ENCODE measurements at places on chromosomes 16 and 17.

GRCh38 chr17:40755231-40755630 lies at the start of gene KRT25:
Gene KRT25, minus strand, starts transcription at chr17:40755331. Its CDS starts 60 bp downstream, at chr17:40755271.
- no peak within 1 kb of the TSS for H3K4me3 ChIP-seq
- H3K4me1 ChIP-seq = no peaks in the 10 kb centered on the region
- H3K27ac ChIP-seq = no peak within 1 kb of the TSS

DNA sequence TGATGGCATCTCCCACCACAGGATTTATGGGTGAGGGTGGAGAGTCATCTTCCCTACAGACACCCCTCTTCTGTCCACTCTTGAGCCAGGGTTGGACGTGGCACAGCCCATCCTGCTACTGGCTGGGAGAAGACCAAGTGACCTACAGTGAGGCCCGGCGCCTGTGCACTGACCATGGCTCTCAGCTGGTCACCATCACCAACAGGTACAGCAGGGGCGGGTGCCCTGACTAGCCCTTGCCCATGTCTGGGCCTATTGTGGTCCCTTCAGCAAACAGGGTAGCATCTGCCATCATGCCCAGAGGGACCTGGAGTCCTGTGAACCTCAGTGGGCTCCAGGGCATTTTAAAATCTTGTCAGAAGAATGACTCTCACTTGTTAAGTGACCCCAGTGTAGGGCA lies 48.2 kb downstream of the MRC2 start:
- no peak overlapping the region for H3K27ac ChIP-seq
- H3K4me3 ChIP-seq = no peak overlapping the region

- no peaks in the 10 kb centered on the region for H3K36me3 ChIP-seq
- H3K27me3 ChIP-seq = no peaks in the 10 kb centered on the region
- H3K4me1 ChIP-seq = no peaks in the 10 kb centered on the region
- H3K27ac ChIP-seq = no peak overlapping the region
Observed at GRCh38 chr17:9484789-9485188, 90.8 kb downstream of the STX8 start.

DNA sequence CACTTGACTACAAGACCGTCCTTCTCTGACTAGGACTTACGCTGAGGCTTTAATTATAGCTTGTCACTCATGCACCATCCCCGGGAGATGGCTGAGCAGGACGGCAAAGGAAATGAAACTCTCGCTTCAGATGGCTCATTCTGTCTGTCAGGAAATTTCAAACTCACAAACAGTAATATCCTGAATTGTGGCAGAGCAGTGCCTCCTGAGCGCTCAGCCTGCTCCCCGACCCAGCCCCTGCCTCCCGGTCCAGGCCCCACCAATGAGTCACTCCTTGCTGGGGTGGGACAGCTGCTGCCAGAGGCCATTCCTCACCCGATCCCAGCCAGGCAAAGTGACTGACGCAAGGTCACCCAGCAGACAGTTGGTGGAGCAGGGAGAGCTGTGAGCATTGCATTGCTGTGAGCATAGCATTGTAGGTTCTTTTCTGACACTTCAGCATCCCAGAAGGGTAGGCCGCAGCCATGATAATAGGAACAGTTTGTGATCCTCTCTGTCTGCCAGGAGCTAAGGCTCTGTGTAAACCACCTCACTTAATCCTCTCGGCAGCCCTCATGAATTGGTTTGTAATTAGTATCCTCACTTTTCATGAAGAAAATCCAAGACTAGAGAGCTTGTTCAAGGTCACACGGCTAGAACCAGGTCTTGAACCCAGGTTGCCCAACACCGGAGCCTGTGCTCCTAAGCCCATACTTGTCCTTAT lies 20.9 kb downstream of the CCDC182 start:
- no peaks in the 10 kb centered on the region for H3K36me3 ChIP-seq
- H3K4me1 ChIP-seq = peaks cover 7% of the 10 kb centered on the region
- H3K27ac ChIP-seq = no peak overlapping the region
- H3K27me3 ChIP-seq = no peaks in the 10 kb centered on the region
- DNase-seq = no peak

DNA sequence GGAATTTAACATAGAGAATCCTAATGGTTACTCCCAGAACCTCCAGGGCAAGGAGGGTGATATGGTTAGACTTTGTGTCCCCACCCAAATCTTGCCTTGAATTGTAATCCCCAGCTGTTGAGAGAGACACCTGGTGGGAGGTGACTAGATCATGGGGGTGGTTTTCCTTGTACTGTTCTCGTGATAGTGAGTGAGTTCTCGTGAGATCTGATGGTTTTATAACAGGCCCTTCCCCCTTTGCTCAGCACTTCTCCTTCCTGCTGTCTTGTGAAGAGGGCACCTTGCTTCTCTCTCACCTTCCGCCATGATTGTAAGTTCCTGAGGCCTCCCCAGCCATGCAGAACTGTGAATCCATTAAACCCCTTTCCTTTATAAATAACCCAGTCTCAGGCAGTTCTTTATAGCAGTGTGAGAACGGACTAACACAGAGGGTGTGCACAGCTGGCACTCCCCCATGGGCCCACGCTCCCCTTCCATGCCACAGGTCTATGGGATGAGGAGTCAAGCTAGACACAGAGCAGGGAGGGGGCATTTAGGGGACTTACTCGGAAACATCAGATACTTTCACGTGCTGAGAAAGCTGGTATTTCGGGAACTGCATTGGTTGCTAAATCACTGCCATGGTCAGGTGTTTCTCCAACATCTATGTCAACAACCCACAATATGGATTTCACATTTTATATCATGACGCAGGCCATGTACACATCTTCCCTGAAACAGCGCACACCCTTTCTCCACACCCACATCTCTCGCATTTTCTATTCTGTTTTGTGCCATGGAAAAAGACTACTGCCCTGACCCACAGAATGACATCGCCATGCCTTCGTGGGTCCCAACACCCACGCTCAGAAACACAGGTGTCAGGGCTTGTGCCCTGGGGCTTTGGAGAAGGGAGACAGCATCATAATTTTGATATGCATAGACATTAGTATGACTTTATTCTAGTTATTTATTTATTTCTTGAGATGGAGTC lies 199.1 kb upstream of the GSE1 start:
- no peaks in the 10 kb centered on the region for H3K36me3 ChIP-seq
- DNase-seq = peak; percentile 4
- H3K27me3 ChIP-seq = no peaks in the 10 kb centered on the region
- H3K4me3 ChIP-seq = no peak overlapping the region
- H3K27ac ChIP-seq = no peak overlapping the region

- no peak overlapping the region for H3K27ac ChIP-seq
- H3K36me3 ChIP-seq = no peaks in the 10 kb centered on the region
- H3K4me1 ChIP-seq = no peaks in the 10 kb centered on the region
- H3K27me3 ChIP-seq = no peaks in the 10 kb centered on the region
- H3K4me3 ChIP-seq = no peak overlapping the region
- DNase-seq = no peak
Observed at GRCh38 chr16:53556521-53556920, 53.5 kb upstream of the AKTIP start.

GRCh38 chr17:61662741-61663140 lies 71.7 kb upstream of the NACA2 start:
- H3K27me3 ChIP-seq = no peaks in the 10 kb centered on the region
- no peak overlapping the region for H3K27ac ChIP-seq
- H3K4me1 ChIP-seq = no peaks in the 10 kb centered on the region
- H3K36me3 ChIP-seq = no peaks in the 10 kb centered on the region

- no peak overlapping the region for H3K4me3 ChIP-seq
- H3K27ac ChIP-seq = no peak overlapping the region
- H3K4me1 ChIP-seq = peaks cover 2% of the 10 kb centered on the region
- H3K36me3 ChIP-seq = no peaks in the 10 kb centered on the region
- H3K27me3 ChIP-seq = no peaks in the 10 kb centered on the region
Observed at GRCh38 chr17:39014044-39014794, 47.0 kb upstream of the FBXO47 start.

DNA sequence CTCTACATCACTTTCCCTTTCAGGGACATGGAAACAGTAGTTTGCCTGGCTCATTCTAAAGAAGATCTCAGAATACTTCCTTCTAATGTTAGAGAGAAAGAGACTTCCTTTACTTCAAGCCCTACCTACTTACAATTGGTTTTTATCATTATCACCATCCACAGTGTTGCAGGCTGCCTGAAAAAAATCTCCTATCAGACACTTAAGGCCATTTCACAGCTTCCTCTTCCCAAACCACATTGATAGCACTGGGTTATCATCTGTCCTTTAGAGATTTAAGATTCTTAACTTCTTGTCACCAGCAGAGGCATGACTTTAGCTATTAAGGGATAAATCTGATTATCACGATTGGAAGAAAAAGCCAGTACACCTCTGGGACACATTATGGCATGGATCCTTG lies 178.5 kb upstream of the TBX2 start:
- no peak overlapping the region for H3K4me3 ChIP-seq
- peak; percentile 8 for DNase-seq
- H3K27ac ChIP-seq = no peak overlapping the region
- H3K4me1 ChIP-seq = peaks cover 29% of the 10 kb centered on the region
- no peaks in the 10 kb centered on the region for H3K36me3 ChIP-seq
- no peaks in the 10 kb centered on the region for H3K27me3 ChIP-seq

- peaks cover 21% of the 10 kb centered on the region for H3K4me1 ChIP-seq
- DNase-seq = peak; percentile 37
- H3K4me3 ChIP-seq = no peak overlapping the region
- peak overlapping the region; percentile 73 for H3K27ac ChIP-seq
Observed at GRCh38 chr16:82936941-82937551, 310.3 kb downstream of the CDH13 start.

- H3K27me3 ChIP-seq = no peaks in the 10 kb centered on the region
- H3K27ac ChIP-seq = no peak overlapping the region
- peaks cover 18% of the 10 kb centered on the region for H3K4me1 ChIP-seq
Observed at GRCh38 chr17:1820528-1821252, 9.0 kb downstream of the SMYD4 start.

GRCh38 chr17:55729484-55729883 lies 6.8 kb upstream of the TMEM100 start:
- H3K4me3 ChIP-seq = no peak overlapping the region
- H3K27ac ChIP-seq = no peak overlapping the region
- H3K36me3 ChIP-seq = no peaks in the 10 kb centered on the region
- no peak for DNase-seq
- H3K27me3 ChIP-seq = no peaks in the 10 kb centered on the region

DNA sequence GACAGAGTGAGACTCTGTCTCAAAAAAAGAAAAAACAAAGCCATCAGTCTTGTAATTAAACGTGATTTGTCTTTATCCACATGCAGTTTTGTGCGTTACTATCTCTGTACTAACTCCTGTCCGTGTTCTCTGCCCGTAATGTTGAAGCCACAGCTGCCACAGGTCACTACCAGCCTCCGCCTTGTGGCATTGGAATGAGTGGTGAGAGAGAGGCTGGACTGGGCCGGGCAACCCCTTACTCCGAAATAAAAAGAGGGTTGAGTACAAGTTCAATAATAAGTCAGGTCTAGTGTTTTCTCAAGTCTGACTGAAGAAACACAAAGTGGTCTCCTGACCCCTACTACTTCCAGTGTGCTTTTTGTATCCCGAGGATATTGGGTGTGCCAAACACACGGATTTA lies 5.4 kb downstream of the DNAJA3 start:
- no peaks in the 10 kb centered on the region for H3K27me3 ChIP-seq
- H3K4me3 ChIP-seq = no peak overlapping the region
- H3K4me1 ChIP-seq = peaks cover 9% of the 10 kb centered on the region

- H3K27me3 ChIP-seq = no peaks in the 10 kb centered on the region
- H3K4me3 ChIP-seq = no peak overlapping the region
- peaks cover 53% of the 10 kb centered on the region for H3K4me1 ChIP-seq
- H3K27ac ChIP-seq = peak overlapping the region; percentile 83
Observed at GRCh38 chr17:3911271-3912053, 4.8 kb downstream of the P2RX1 start.

GRCh38 chr17:39199820-39200069 lies 338 bp upstream of the RPL19 start:
- H3K27me3 ChIP-seq = no peaks in the 10 kb centered on the region
- peaks cover 64% of the 10 kb centered on the region for H3K4me1 ChIP-seq
- H3K36me3 ChIP-seq = peaks cover 31% of the 10 kb centered on the region
- peak overlapping the region; percentile 95 for H3K27ac ChIP-seq

GRCh38 chr16:65099607-65100006 lies 22.3 kb downstream of the CDH11 start:
- H3K27me3 ChIP-seq = no peaks in the 10 kb centered on the region
- H3K4me1 ChIP-seq = no peaks in the 10 kb centered on the region
- H3K4me3 ChIP-seq = no peak overlapping the region

GRCh38 chr16:66113223-66113622 lies 253.3 kb upstream of the CDH5 start:
- DNase-seq = no peak
- H3K4me3 ChIP-seq = no peak overlapping the region
- no peaks in the 10 kb centered on the region for H3K36me3 ChIP-seq
- no peaks in the 10 kb centered on the region for H3K27me3 ChIP-seq

- no peak overlapping the region for H3K27ac ChIP-seq
- H3K4me3 ChIP-seq = no peak overlapping the region
- H3K4me1 ChIP-seq = peaks cover 8% of the 10 kb centered on the region
- no peak for DNase-seq
Observed at GRCh38 chr16:71264299-71264698, 24.9 kb downstream of the CMTR2 start.

- no peaks in the 10 kb centered on the region for H3K27me3 ChIP-seq
- no peak overlapping the region for H3K27ac ChIP-seq
- H3K4me1 ChIP-seq = no peaks in the 10 kb centered on the region
- DNase-seq = no peak
- H3K4me3 ChIP-seq = no peak overlapping the region
Observed at GRCh38 chr17:54527941-54528340, 372.7 kb upstream of the TOM1L1 start.

- H3K27me3 ChIP-seq = no peaks in the 10 kb centered on the region
- DNase-seq = no peak
- H3K27ac ChIP-seq = no peak overlapping the region
- peaks cover 17% of the 10 kb centered on the region for H3K4me1 ChIP-seq
Observed at GRCh38 chr17:68383443-68384321, 73.6 kb downstream of the WIPI1 start.

DNA sequence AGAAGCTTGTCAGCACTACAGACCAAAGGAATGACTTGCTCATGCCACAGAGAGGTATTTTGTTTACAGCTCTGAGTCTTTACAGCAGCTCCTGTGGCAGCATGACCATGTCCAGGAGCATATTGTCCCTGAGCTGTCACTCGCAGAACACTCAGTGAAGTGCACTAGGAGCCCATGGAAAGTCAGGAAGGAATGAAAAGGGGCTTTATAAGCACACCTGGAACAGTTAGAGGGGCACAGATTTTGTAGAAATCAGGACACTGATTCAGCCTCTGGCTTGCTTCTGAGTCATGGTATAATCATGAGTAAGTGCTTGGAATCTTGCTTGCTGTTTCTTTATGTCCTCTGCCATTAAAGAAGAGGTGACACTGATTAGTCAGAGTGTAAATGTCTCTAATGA lies 41.0 kb downstream of the TADA2A start:
- H3K27me3 ChIP-seq = no peaks in the 10 kb centered on the region
- no peak overlapping the region for H3K4me3 ChIP-seq
- H3K36me3 ChIP-seq = peaks cover 41% of the 10 kb centered on the region
- no peak for DNase-seq

- H3K36me3 ChIP-seq = peaks cover 91% of the 10 kb centered on the region
- H3K4me3 ChIP-seq = no peak overlapping the region
- DNase-seq = no peak
- H3K4me1 ChIP-seq = peaks cover 5% of the 10 kb centered on the region
Observed at GRCh38 chr16:28108590-28109247, 45.2 kb upstream of the GSG1L start.

DNA sequence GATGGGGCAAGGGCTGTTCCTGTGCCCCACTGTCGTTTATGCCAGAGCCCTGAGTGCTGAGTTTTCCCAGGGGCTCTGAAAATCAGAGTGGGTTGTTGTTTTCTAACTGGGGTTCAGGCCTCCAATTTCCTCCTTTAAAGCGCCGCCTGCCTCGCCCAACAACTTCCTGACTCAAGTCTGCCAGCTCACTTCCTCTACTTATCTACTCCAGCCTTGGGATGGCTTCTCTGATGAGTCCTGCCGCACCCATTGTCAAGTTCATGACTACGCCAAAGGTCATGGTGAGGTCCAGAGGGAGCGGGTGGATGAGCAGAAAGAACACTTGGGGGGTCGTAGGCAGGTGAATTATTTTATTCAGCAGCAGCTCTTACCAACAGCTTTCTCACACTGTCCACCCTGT lies 104.7 kb downstream of the UTP18 start:
- H3K4me1 ChIP-seq = no peaks in the 10 kb centered on the region
- no peaks in the 10 kb centered on the region for H3K27me3 ChIP-seq
- no peak overlapping the region for H3K27ac ChIP-seq
- H3K4me3 ChIP-seq = no peak overlapping the region
- no peaks in the 10 kb centered on the region for H3K36me3 ChIP-seq
